Left hindlimb (tissue), 1 donor: ENCODE measurements at places on chromosomes 11 and 22.

DNA sequence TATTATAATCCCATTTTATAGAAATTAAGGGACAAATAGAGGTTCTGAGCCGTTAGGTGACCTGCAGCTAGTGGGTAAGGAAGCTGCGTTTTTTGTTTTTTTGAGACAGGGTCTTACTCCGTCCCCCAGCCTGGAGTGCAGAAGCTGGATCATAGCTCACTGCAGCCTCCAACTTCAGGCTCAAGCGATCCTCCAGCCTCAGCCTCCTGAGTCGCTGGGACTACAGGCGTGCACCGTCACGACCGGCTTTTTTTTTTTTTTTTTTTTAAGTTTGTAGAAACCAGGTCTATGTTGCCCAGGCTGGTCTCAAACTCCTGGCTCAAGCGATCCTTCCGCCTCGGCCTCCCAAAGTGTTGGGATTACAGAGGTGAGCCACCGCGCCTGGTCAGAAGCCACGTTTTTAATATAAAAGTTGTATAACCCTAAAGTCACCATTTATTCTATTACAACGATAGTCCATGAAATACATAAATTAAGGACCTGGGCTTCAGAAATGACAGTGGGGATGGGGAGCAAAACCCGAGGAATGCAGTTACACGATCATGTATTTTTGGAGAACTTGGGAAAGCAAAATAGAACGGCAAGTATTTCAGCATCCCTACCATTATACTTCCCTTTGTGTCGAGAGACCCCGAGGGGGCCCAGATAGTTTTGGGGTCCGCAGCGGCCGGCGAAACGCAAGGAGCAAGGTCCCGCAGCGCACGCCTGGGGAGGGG is 638 bp downstream of the SAAL1 start:
- DNase-seq: no peak

- no peak for DNase-seq
These were observed 650 bp upstream of the MAPK11 start for GRCh38 chr22:50270666-50271394.

- no peak for DNase-seq
These were observed 610.5 kb downstream of the BUD13 start for GRCh38 chr11:116162086-116162885.

GRCh38 chr11:95076416-95076815 is 9.7 kb downstream of the SRSF8 start:
- DNase-seq: no peak

- DNase-seq: no peak
These were observed 79.1 kb downstream of the MSANTD4 start for GRCh38 chr11:105942921-105943320.

- no peak for DNase-seq
These were observed 187.9 kb upstream of the SESN3 start for GRCh38 chr11:95418916-95419315.

DNA sequence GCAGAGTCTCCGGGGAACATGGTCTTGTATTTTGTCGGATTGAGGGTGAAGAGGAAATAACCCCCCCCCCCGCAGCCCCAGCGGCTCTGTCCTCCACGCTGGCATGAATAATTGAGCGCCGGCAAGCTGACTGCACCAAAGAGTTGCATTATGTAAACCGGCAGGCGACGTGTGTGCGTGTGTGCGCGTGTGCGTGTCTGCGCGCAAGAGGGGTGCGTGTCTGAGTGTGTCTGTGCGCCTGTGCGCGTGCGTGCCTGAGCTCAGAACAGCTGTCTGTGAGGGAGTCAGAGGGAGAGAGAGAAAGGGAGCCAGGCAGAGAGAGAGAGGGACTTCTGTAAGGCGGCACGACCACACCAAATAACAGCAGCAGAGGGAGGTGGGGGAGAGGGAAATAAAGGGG is 94.4 kb downstream of the SCN3B start:
- peak; percentile 74 for DNase-seq

- no peak for DNase-seq
These were observed 115.2 kb upstream of the PITPNB start for GRCh38 chr22:28034145-28034759.

GRCh38 chr11:12770966-12771597 is 96.9 kb downstream of the TEAD1 start:
- no peak for DNase-seq

DNA sequence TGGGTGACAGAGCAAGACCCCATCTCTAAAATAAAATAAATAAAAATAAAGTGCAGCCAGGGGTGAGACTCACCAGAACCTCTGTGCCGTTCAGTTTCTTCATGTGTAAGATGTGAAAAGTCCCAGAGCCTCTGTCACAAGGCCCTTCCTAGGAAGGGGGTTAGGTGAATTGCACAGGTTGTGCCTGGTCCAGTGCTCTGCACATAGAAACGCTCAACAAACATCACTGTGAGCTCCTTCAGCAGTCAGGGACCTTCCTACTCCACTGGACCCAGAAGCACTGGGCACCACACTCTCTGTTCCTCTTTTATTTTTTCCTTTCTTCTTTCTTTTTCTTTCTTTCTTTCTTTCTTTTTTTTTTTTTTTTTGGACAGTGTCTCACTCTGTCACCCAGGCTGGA is 22.3 kb downstream of the MRPL21 start:
- DNase-seq: no peak

GRCh38 chr11:135008001-135008405 is 596.0 kb upstream of the B3GAT1 start:
- DNase-seq: no peak

- DNase-seq: no peak
These were observed 48.7 kb upstream of the EP300 start for GRCh38 chr22:41043722-41044121.

DNA sequence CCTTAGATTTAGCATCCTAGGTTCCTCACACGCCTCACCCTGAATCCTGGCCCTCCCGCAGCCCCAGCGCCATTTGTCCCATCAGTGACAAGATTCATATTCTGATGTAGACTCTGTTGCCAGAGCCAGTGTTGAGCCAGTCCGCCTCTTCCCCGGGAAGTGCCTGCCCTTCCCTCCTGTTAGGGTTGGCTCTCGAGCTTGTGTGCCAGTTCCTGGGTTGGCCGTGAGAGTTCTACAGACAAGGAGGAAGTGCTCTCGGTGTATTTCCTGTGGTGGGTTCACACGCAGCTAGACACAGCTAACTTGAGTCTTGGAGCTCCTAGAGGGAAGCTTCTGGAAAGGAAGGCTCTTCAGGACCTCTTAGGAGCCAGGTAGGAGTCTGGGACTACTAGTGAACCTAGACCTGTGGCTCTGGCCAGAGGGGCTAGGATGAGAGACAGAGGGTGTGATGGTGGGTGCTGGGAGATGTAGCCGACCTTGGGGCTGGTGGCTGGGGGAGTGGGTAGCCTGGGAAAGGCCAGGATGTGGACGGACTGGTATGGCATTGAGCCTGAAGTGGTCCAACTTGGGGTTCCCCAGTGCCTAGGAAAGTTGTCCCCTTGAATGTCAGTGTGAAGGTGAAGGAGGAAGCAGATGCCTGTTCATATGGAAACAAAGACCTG is at the start of gene IL18BP:
Gene IL18BP, plus strand, starts transcription at position 261 of the 662 bp plus-strand sequence. CDS start 1,076 bp downstream, outside the sequence.
- no peak for DNase-seq

GRCh38 chr22:39748877-39749276 is 144.7 kb downstream of the ENTHD1 start:
- no peak for DNase-seq

- DNase-seq: peak; percentile 15
These were observed 90.7 kb downstream of the RTL6 start for GRCh38 chr22:44407171-44407986.

GRCh38 chr11:65532388-65533064 is 7.6 kb downstream of the SCYL1 start:
- DNase-seq: no peak

- DNase-seq: no peak
These were observed 104.2 kb downstream of the TEAD1 start for GRCh38 chr11:12778240-12778905.

GRCh38 chr22:36311386-36312085 is 58.6 kb downstream of the APOL1 start:
- DNase-seq: no peak
